ENCODE measurements at places on chromosomes 1 and 21.
A peak's percentile ranks its signal among the peaks of the same experiment; 100 is the strongest.

DNA sequence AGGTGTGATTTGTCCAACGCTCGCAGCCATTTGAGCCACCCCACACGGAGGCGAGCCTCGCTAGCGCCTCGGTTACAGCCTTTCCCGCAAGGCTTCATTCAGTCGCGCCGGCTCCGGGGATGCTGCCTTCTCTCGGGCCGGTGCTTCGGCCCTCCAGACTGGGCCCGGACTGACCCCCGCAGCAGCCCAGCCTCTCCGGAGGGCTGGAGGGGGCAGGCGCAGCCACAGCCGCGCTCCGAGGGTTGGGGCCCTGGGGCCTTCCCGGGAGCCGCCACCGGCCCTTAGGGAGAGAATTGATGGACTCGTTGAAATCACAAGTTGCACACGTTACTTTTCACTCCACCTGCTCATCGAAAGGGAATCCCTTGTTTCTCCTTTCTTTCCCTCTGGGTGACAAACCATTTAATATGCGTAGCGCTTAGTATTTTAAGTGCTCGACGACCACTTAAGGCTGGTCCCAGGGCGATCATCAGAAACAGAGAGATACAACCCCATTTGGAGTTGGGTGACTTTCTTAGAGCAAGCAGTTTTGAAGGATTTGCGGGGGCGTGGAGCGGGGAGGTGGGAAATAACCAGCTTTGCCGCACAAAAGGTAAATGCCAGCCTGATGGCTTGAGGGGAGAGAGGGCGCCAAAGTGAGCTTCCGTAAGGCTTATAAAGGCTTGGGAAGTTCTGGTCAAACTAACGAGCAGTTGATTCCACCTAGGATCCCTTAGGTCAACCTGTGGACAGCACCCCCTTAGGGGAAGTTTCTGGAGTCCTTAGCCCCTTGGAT is 24.6 kb upstream of the ENAH start:
- no peak for DNase-seq

GRCh38 chr1:85366391-85367170 is 90.1 kb upstream of the BCL10 start:
- no peak for DNase-seq

DNA sequence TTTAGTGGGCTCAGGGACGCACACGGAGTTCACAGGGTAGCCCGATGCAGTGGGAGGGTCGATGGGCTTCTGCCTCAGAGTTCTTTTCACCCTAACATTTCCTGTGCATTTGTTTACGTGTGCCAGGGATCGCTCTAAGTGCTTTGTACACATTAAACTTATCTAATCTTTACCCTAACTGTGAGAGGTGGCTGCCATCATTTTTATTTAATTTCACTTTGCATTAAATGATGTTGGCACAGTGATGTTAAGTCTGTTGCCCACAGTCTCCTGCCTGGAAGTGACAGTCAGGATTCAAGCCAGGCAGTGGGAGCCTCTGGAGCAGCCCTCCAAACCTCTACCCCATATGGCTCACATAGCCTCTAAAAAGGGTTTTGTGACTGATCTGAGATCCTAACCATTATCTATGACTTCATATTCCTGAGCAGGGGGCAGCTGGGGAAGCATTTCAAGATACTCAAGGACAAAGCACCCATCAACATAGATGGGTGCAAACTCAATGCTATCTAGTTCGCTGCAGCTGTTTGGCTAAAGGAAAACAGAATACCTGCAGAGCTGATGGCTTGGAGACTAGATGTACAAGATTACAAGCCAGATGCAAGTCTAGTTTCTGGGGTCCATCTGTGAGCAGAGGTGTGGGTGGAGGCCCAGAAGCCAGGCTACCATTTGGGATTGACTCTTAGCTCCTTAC is 303.8 kb downstream of the DISC1 start:
- DNase-seq = no peak

DNA sequence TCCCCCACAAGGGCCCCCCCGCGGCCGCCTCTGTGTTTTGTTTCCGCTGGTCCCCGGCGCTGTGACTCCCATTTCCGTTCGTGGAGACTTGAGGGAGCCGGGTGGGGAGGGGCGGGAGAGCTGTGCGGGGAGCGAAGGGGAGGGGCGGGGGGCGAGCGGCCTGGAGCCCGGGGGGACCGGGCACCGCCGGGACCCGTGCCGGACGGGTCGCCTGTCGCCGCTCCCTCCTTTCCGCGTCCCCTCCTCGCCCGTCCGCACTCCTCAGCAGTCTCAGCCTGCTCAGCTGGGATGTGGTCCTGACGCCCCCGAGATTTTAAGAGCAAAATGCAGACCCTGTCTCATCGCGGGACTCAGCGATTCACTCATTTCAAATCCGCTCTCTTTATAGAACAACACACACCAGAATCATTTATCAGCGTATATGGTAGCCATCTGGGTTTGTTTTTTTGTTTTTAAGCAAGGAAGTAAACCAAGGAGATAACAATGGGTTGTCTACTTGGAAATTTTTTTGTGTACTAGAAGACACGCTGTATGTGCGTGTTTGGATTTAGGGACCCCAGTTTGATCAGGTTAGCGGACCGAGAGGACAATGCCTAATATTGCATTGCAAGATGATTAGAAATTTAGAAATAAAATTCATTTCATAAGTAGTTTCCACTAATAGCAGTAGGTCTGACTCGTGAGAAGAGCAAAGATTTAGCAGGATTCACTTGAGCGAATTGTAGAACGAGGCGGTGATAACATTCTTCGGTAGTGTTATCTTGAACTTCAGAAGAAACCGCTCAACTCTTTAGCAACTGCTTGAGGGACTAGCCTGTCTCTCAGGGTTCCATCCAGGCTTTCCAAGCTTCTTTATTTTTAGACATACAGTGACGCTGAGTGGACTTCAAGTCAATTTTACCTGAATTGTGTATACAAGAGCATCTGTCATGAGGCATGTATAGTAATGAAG is 1.1 kb downstream of the GABPA start:
- peak; percentile 85 for DNase-seq

DNA sequence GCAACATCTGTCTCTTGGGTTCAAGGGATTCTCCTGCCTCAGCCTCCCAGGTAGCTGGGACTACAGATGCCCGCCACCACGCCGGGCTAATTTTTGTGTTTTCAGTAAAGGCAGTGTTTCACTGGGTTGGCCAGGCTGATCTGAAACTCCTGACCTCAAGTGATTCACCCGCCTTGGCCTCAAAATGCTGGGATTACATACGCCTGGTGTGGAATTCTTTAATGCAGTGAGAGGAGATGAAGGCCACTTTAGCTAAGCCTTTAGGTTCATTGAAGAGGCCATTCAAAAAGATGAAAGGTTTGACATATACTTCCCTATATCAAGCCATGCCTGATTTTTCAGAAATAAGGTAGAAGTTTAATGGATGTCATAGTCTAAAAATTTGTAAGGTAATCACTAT is 162.7 kb downstream of the ST6GALNAC3 start:
- DNase-seq = no peak

DNA sequence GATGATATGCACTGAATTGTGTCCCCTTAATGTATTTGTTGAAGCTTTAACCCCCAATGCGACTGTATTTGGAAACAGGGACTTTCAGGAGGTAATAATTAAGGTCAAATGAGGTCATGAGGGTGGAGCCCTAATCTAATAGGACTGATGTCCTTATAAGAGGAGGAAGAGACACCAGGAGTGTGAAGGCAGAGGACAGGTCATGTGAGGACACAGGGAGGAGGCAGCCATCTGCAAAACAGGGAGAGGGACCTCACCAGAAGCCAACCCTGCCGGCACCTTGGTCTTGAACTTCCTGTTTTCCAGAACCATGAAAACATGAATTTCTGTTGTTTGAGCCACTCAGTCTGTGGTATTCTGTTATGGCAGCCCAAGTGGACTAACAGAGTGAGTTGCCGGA is 15.3 kb downstream of the SYF2 start:
- no peak for DNase-seq

GRCh38 chr1:58248791-58249190 is 297.7 kb downstream of the OMA1 start:
- no peak for DNase-seq

- DNase-seq = no peak
Measured at GRCh38 chr1:215825056-215825455, 258.0 kb downstream of the KCTD3 start.

DNA sequence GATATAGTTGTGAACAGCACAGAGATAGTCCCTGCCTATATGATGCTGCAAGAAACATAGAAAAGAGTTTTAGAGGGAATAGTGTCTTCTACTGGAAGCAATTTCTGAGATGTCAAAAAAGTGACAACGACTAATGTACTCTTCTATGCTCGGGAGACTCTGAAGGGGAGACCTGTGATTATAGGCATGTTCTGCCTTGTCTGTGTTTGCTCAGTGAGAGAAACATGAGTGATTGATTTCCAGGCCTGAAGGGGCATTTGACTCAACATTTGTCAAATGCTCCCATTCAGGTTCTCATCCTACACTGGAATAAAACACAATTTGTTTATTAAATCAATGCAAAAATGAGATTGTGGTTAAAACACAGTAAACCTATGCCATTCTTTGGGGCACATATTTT is 131.8 kb downstream of the CTH start:
- no peak for DNase-seq

GRCh38 chr1:157155658-157156057 is 17.5 kb upstream of the ETV3 start:
- DNase-seq = no peak

- no peak for DNase-seq
Measured at GRCh38 chr1:6657138-6657537, 32.5 kb downstream of the THAP3 start.

DNA sequence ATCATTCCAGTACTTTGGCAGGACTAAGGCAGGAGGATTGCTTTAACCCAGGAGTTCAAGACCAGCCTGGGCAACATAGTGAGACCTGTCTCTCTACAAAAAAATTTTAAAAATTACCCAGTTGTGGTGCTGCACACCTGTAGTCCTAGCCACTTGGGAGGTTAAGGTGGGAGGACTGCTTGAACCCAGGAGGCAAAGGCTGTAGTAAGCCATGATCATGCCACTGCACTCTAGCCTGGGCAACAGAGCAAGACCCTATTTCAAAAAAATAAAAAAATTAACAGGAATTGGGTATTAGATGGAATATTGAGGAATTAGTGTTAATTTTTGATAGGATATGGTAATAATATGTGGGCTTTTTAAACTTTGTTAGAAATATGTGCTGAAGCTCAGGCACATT is 16.8 kb downstream of the TAF13 start:
- no peak for DNase-seq

DNA sequence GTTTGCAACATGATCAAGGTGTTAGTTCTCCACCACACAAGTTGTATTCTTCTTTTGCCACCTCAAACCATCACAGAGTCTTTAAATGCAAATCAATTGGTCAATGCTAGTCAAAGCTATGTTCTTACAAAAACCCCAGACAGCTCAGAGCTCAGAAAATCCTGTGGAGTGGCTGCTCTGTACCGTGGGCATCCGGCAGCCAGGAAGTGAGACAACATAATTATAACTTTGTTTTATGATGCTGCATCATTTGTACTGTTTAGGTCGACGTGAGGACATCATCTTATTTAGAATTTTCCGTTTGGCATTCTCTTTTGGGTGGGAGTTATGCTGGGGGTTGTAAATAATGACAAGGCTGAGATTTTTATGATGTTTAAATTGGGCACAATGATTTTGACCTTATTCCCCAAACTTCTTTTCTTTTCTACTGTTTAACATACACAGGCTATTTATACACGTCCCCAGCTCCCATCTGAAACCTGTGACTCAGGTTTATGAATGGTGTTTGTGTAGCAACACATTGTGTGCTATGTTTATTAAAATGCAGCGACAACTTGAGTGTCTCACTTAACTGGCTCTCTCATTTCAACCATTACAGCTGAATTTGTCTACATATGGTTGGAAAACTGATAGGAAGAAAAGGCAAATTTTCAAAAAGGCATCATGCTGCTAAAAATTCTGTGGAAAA is 124.0 kb downstream of the CNIH3 start:
- no peak for DNase-seq

DNA sequence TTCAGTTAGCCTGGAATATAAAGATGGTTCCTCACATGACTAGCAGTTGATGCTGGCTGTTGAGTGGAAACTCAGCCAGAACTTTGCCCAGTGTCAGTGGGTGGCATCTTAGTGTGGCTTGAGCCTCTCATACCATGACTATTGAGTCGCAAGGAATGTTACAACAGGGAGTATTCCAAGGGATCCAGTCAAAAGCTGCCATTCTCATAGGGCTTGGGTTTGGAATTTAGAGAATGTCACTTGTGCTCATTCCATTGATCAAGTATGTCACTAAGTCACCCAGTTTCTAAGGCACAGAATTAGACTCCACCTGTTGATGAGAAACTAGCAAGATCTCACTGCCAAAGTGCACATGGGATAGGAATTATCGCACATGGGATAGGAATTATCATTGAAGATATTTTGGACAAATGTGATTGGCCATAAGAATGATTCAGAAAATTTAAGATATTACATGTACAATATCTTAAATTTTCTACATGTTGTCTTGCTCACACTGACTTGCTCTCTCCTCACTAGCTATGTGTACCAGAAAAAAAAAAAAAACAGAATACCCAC is 1290.7 kb upstream of the ADGRL2 start:
- DNase-seq = no peak

DNA sequence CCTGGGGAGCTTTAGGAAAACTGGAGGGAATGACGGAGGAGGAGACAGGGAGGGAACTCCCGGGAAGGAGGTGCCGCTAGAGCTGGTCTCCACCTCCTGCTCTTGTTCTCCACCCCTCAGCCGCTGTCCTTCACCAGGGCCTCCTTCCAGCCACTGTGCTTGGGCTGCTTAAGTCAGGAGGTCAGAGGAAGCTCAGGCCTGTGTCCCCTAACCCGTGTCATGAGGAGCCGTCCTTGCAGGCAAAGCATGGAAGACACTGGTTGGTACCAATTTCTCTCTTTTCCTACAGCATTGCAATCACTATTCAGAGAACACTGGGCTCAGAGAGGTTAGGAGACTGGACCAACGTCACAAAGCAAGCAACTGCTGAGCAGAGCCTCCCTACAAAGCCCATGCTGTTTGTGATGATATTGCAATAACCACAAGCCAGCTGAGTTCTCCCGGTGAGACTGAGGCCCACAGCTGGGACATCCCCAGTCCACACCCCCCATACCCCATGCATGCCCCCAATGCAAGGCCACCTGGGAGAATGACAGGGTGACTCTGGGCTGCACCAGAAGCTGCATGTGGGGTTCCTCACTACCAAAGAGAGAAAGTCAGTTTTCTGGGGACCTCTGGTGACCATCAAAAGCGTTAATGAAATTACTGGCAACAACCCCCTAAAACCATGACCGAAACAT is 427.5 kb downstream of the NPHP4 start:
- DNase-seq = no peak

- peak; percentile 51 for DNase-seq
Measured at GRCh38 chr1:155052439-155053395, 1.6 kb downstream of the ADAM15 start.

DNA sequence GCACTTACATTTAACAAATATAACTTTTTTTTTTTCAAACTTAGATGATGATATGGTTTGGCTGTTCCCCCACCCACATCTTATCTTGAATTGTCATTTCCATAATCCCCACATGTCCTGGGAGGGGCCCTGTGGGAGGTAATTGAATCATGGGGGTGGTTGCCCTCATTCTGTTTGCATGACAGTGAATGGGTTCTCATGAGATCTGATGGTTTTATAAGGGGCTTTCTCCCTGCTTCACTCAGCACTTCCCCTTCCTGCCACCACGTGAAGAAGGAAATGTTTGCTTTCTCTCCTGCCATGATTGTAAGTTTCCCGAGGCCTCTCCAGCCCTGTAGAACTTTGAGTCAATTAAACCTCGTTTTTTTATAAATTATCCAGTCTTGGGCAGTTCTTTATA is 432.6 kb downstream of the AMY1C start:
- DNase-seq = no peak

- DNase-seq = no peak
Measured at GRCh38 chr1:99768524-99769245, 2.2 kb upstream of the FRRS1 start.

Data from activated CD4-positive, alpha-beta T cell treated with anti-CD3 and anti-CD28 coated beads for 48 hours (primary cell).